ENCODE measurements at places on chromosomes 2 and 18.

DNA sequence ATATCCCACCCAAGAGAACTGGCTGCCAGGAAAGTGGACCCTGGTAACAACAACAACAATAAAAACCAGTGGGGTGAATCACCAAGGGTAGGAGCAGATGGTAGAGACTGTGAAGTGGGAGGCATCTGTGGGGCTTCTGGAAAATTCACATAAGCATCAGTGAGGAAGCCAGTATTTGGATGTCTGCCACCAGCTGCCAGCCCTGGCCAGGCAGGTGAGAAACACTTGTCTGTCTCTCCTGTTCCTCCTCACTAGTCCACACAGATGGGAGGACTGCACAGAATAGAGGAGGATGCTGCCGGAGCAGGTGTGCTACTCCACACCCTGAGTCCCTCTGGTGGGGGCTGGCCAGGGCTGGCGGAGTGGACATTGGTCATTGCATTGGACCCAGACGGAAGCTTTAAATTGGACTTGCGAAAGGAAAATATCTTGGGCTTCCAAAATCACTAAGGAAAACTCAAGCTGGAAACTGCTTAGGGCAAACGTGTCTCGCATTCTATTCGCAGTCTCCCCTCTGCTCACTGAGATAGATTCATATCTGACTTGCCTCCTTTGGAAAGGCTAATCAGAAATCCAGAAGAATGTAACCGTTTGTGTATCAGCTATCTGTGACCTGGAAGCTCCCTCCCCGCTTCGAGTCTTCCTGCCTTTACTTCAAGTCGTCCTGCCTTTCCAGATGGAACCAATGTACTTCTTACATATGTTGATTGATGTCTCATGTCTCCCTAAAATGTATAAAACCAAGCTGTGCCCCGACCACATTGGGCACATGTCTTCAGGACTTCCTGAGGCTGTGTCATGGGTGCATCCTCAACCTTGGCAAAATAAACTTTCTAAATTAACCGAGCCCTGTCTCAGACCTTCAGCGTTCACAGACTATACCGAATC is 69.1 kb downstream of the NAB1 start:
- no peak for DNase-seq

DNA sequence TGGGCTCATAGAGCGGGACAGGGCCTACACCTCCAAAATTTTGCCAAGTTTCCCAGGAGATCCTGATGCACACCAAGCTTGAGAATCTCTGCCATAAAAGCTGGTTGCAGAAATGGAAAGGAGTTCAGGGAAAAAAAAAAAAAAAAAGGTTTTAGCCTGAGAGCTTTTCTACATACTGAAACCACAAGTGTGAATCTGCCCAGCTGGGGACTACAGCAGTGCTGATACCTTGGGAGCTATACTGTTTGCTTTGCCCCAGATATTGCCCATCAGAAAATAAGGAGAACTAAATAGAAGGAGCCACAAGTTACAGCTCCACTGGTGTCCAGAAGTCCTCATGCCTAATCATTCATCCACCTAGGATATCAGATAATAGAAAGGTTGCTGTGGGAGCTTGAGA is 38.4 kb upstream of the NCKAP5 start:
- DNase-seq, result no peak

DNA sequence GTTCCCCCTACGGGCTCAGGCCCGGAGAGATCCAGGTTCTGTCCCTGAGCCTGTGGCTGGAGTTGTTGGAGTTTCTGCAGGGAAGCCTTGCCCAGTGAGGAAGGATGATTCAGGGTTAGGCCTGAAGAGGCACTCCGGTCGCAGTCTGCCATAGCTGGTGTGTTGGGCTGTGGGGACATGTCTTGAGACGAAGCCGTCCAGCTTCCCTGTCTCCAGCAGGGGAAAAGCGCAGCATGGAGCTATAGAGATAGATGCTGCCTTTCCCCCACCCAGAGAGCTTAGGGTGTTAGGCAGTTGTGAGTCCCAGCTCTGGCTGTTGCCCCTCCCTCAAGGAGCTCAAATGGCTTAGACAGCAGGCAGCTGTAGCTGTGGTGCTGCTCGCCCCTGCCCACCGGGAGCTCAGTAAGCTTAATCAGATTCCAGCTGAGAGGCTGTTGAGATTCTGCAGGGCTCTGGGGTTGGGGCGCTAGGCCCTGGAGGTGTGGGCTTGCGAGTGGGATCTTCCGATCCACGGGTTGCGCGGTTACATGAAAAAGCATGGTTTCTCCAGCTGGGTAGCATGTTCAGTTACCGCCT is 103.9 kb downstream of the PMAIP1 start:
- DNase-seq, result no peak

- DNase-seq, result no peak
Observed at GRCh38 chr18:58163004-58163590, 119.1 kb downstream of the NEDD4L start.

- no peak for DNase-seq
Observed at GRCh38 chr2:6650311-6650710, 215.4 kb downstream of the CMPK2 start.

DNA sequence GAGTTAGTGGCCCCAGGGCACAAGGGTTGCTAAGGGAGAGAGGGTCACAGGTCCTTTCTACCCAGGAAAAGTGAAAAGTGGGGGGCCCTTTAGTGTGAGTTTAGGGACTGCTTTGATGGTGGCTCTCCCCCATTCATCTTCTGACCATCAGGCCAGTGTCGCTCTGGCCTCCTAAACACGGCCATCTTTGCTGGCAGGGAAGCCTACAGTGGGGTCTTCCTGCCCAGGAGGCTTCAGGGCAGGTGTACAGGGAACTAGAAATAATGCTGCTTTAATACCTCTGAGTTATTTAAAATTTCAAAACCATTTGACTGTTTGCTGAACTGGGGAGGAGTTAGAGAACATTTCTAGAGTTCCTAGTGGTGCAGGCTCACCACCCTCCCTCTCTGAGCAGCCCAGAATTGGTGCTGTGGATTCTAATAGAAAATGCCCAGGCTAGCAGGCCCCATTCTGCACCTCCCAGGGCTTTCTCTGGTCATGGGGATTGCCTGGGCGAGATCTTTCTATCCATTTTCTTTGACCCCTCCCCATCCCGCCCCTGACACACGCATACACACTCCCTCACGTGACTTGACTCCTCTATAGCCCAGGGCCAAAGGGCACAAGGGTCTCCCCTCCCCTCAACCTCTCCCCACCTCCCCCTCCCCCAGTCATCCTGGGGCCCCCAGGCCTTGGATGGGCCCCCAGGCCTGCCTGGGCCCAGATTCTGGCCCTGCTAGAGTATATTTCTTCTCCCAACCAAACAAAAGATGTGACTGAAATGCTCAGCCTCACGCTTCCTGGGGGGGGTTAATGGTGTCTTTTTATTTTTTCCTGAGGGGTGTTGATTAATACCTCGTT is 3.1 kb downstream of the PKDCC start:
- DNase-seq, result no peak

DNA sequence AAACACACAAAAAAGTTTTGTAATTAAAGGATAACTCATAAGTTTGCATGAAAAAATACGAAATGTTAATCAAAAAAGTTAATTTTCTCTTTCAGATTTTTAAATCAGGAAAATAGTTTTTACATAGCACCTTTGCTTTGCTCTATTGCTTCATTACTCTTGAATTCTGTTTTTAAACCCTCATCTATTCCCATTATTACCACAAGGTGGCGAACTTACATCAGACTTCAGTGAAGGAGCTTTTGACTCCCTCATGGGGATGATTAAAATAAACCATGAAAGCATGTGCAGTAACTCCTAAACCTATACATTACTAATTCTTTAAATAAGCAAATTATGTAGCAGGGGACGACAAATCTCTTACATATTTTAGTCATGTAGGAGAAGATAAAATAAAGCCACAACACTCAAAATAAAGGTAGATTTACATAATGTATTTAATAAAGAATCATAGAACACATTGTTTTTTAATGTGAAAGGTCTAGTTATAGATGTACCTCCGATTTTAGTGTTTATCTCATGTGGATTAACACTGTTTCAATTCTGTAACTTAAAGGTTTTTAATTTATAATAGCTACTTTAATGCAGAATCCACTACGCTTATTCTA is 105.2 kb downstream of the NETO1 start:
- DNase-seq, result no peak

GRCh38 chr2:233461481-233461891 is 105.1 kb downstream of the USP40 start:
- no peak for DNase-seq

DNA sequence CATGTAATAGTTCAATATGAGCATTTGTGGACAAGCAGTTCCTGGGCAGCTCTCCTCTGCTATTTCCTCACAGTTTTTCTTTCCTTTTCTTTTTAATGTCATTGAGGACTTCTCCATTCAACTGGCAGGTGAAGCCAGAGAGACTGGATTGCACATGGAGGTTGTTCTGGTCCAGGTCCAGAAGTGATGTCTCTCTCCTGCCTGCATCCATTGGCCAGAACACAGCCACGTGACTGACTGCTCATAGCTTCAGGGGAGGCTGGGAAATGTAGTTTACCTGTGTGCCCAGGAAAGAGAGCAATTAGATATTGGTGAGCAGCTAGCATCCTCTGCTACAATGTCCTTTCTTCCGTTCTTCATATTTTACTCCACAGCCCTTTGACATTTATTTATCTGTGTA is 20.2 kb upstream of the ADAM23 start:
- no peak for DNase-seq

- no peak for DNase-seq
Observed at GRCh38 chr18:12860530-12860929, 23.5 kb downstream of the PTPN2 start.

DNA sequence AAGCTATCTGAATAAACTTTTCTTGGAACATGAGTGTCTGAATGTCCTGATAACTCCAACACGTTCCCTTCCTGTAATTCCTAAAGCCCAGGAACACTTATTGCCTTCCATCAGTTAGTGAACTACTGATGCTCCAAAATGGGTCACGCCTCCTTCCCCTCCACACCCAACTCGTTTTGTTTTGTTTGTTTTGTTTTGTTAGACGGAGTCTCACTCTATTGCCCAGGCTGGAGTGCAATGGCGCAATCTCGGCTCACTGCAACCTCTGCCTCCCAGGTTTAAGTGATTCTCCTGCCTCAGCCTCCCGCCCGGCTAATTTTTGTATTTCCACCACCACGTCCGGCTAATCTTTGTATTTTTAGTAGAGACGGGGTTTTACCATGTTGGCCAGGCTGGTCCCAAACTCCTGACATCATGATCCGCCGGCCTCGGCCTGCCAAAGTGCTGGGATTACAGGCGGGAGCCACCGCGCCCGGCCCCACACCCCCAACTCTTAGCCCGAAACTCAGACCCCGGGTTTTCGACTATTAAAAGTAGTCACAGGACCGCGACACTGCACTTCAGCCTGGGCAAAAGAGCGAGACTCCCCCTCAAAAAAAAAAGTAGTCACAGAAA is 774 bp downstream of the IER3IP1 start:
- no peak for DNase-seq

GRCh38 chr2:80548469-80548868 is 243.9 kb upstream of the LRRTM1 start:
- DNase-seq, result no peak

- DNase-seq, result no peak
Observed at GRCh38 chr2:15365411-15365810, 195.7 kb downstream of the NBAS start.

GRCh38 chr2:217247476-217247875 is 387.6 kb upstream of the TNP1 start:
- DNase-seq, result no peak

DNA sequence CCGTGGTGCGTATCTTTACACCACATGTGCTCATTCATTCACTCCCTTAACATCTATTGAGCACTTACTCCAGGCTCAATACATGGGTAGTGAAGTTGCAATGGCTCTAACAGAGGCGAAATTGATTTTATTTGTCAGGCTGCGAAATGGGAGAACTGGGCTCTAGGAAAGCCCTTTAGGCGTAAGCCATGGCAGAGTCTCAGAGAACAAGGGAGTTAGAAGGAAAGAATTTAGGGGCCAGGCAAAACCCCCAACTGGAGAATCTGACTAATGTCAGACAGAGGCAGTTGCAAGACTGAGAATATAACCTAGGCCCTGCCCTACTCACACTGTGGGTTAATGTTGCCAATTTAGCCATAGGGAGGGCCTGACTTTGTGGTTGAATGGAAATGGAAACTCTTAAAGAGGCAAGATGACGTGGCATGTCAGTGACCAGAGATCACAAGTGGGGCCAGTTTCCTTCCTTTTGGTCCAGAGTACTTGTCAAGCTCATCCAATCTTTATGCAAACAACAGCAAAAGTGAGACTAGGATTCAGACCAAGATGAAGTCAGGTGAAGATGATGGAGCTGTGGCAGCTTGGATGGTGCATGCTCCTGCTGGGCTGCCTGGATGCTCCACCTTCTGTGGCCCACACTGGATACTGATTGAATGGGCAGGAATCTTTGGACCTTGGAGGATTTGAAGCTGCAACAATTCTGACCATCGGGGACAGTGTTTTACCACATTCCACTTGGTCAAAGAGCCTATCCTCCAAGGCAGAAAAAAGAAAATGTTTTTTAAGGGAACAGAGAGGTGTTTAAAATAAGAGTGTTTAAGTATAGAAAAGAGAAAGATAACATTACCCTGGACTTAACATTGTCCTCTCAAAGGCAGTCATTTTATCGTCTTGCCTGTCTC is 92.2 kb downstream of the CAPN13 start:
- no peak for DNase-seq

GRCh38 chr2:186713691-186714090 is 19.8 kb downstream of the FAM171B start:
- DNase-seq, result no peak

DNA sequence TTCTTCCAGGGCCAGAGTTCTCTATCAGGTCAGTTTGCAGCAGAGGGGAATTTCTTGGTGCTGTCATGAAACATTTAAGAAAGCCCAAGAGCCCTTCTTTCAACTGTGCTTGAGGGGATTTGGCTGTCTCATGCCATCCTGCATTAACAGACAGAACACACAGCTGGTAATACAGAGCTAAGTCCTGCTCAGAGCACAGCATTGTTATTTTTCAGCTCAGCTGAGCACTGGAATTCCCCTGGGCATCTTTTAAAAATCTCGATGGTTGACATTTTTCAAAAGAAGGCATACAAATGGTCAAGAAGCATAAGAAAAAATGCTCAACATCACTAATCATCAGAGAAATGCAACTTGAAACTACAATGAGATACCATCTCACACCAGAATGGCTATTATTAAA is 14.9 kb upstream of the IL1R2 start:
- DNase-seq, result no peak

- DNase-seq, result no peak
Observed at GRCh38 chr18:47118981-47119380, 31.3 kb downstream of the HDHD2 start.

DNA sequence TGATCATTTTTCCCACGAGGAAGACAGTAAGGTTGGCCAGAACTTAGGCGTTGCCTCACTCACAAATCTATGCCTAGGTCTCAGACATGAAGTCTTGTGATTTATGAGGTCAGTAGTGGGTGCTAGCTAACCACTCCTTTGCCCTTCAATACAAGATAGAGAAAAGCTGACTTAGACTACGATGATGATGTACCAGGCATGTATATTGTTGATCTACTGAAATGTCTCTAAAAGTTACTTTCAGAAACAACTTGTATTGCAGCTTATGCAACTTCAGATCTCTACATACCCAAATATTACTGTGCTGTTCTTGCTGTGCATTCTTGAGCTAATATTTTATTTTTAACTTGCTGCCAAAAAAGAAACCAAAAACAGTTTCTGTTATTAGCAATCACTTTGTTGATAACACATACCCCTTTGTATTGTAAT is 30.6 kb downstream of the MAPRE2 start:
- no peak for DNase-seq
